ENCODE measurements at places on chromosomes 12 and 14. TPM values are rescaled to one million over a fixed set of nuclear protein-coding genes. Genes with fewer than 3 reads are reported as not detected.

DNA sequence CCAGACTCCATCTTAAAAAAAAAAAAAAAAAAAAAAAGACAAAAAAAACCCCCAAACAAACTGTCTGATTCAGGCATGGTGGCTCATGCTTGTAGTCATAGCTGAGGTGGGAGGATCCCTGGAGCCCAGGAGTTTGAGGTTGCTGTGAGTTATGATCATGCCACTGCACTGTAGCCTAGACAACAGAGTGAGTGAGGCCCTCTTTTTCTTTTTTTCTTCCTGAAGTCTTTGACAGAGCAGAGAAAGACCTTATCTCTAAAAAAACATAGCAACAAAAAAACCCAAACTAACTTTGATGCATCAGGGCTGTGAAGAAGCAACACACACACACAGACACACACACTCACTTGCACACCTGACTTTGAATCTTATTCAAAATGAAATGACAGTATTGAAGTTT lies 7.7 kb upstream of the AMN1 start:
- DNase-seq = no peak

- no peak for DNase-seq
Observed at GRCh38 chr12:15011162-15011561, 38.3 kb downstream of the PDE6H start.

- DNase-seq = no peak
Observed at GRCh38 chr12:129483111-129483893, 420.5 kb downstream of the TMEM132D start.

- DNase-seq = no peak
Observed at GRCh38 chr12:127358888-127359287, 908.1 kb upstream of the TMEM132C start.

GRCh38 chr14:92902726-92903125 lies 20.2 kb upstream of the CHGA start:
- no peak for DNase-seq

The DDX51 gene
- total RNA-seq = 10.0 TPM

- DNase-seq = no peak
Observed at GRCh38 chr12:24488091-24488596, 460.8 kb downstream of the BCAT1 start.

GRCh38 chr12:90455756-90456155 lies 499.2 kb downstream of the CCER1 start:
- no peak for DNase-seq

The KRT72 gene
- total RNA-seq = not detected

DNA sequence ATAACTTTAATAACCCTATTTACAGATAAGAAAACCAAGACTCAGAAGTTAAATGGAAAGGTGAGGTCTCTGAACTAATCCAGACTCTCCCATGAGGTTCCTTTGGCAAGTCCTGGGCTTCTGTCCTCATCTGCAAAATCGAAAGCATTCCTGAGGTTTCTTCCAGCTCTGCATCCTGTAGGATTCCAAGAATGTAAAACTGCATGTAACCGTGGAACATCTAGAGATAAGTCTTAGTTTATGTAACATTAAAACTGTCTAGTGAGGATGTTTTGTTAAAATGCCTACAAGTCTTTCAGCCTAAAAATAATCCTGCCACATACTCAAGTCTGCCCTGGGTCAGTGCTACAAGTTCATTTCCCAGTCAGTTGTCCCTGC lies 7.3 kb upstream of the ITFG2 start:
- no peak for DNase-seq
